Peyer's patch (tissue), 4 donors: ENCODE measurements at places on chromosomes 7 and 10. TPM values are rescaled to one million over a fixed set of nuclear protein-coding genes. Genes with fewer than 3 reads are reported as not detected.

SERPINE1 gene
- total RNA-seq: 2.4 TPM

STK31 gene
- total RNA-seq: 2.8 TPM

DNA sequence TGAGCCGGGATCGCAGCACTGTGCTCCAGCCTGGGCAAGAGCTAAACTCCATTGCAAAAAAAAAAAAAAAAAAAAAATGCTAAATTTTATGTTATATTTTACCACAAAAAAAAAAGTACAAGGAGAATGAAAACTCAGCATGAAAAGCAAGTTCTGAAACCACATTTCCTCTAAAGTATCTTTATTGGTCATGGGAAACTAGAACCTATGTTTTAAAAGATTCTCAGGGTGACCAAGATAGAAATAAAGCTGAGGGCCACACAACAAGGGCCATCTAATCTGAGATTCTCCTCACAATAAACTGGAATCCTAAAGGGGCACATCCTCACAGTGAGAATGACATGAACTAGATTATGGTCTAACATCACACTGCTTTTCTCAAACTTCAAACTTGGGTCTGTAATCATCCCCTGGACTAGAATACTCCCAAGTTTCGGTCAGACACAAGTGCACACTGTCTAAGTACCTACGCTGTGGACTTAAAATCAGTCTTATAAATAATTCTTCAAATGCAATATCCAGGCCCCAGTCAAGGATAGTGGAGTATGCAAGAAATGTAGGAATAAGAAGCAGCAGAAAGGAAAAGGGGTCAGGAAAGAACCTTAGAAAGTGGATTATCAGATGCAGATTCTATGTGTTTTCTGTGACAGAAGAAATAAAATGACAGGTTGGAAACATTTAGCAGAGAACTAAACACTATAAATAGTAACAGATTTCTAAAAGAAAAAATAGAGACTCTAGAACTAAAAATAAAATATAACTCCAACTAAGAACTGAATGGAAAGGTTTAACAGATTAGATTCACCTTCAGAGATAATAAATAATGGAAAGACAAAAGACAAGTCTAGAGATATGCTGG lies 49.9 kb downstream of the COA1 start:
- DNase-seq: no peak

DNA sequence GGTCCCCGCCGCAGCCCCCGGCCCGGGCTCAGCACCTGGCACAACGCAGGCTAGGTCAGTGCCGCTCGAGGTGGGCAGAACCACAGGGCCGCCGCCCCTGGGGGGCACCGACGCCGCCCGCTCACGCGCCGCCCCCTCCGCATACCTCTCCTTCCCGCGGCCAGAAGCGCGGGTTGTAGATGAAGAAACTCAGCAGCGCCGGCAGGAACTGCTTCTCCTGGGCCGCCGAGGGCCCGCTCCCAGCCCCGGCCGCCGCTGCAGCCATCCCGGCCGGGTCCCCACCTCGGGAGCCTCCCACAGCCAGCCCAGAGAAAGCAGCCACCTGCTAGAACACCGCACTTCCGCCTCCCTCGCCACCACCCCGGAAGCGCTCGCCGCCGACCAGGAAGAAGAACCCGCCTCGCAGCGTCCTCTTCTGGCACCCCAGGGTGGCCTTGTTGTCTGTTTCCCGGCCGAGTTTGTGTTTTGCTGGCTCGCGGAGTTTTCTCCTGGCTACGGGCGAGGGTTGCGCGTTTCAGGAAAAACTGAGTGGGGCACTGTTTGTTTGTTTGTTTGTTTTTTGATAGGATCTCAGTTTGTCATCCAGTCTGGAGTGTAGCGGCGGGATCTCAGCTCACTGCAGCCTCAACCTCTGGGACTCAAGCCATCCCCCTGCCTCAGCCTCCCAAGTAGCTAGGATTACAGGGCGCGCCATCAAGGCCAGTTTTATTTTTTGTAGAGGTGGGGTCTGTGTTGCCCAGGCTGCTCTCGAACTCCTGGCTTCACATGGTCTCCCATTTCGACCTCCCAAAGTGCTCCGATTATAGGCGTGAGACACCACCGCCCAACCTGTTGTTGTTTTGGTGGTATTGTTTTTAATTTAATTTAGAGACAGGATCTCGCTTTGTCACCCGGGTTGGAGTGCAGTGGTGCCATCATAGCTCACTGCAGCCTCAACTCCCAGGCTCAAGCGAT lies 17.7 kb downstream of the OCM2 start:
- DNase-seq: peak; percentile 92

DNA sequence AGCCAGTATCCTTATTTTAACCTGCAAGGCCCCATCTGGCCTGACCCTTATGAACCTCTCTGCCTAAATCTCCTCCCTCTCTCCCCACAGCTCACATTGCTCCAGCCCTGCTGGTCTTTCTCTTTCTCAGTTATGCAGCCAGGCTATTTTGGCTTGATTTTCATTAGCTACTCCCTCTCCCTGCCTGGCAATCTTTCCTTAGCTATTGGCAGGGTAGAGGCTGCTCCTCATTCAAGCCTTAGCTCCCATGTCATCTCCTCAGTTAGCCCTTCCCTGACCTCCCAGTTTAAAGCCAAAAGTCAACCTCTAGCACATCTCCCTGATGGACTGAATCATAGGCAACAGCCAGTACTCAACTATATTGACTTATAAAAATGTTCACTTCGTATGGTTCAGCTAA lies 214.4 kb upstream of the CELF2 start:
- DNase-seq: no peak

GRCh38 chr7:35993676-35994606 lies 159.1 kb upstream of the EEPD1 start:
- no peak for DNase-seq

DNA sequence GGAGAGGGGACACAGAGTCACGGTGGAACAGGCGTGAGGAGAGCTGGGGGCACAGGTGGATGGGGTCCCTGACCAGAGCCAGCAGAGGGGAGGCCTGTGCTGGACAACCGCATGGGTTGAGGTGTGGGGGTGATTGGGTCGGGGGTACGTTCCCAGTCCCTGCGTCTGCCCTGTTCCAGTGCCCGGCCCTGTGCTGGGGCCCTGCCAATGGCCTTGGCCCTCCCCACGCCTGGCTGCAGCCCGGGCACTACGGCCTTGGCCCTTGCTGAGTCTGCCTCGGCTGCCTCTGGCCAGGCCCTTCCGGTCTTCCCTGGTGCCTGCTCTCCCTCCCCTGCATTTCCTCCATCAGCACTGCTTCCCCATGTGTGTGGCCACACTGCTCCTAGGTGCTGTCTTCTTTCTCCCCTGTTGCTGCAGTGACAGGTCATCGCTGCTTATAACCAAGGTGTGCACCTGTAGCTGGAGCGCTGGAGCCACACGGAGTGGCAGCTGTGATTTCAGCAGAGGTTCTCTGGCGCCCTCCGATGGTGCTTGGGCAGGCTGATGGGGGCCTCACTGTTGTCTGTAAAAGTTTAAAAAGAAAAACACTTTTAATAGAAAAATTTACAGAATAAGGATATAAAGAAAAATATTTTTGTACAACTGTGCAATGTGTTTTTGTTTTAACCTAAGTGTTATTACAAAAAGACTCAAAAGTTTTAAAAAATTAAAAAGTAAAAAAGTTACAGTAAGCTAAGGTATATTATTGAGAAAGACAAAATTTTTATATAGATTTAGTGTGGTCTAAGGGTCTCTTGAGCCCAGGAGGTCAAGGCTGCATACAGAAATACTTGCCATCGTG lies 45.2 kb upstream of the BHLHA15 start:
- DNase-seq: peak; percentile 55
